ENCODE measurements at places on chromosomes 3 and 15.

DNA sequence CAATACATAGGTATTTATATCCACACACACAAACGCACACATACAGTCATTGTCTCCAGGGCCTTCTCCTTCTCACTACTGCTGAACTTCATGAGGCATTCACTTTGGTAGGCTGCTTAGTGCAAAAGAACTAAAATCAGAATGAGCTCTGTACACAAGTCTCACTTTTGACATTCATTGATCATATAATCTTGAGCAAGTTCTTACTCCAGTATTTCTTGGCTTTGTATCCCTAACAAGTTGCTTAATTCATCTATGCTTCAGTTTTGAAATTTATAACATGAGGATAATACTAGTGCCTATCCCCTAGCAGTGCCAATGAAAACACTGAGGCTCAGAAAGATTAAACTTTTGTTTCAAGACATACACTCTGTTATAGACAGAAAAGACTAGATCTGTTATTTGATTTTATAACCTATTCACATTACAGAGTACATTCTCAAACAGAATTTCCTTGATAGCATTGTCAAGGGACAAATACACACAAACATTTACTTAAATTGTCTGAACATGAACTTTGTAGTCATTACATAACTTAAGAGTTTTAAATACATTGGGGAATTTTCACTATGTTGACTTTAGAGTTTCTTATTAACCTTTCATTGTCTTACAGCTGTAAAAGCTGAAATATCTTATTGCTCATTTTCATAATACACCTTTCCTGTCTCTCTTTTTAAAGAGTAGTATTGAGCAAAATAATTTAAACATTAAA is 55.0 kb upstream of the SI start:
- DNase-seq = no peak

GRCh38 chr3:46882377-46883053 is 5.0 kb downstream of the PTH1R start:
- DNase-seq = no peak

DNA sequence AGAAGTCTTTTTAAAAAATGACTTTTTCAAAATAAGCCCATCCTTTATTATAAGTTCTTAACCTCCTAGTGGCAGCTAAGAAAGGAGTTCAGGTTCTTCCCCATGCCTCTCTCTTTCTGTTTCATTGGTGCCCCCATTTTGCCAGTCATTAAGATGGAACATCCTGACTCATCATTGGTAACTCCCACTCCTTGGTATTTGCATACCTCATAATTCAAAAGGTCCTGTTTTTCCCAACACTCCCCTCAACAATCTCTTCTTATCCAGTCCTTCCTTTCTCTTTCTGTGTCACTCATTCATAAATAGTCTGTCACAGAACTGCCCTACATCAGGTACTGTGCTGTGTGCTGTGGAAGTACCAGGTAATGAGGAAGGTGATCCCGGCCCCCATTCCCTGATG is 394.0 kb downstream of the FOXP1 start:
- DNase-seq = no peak

GRCh38 chr15:73394782-73395181 is 26.0 kb upstream of the HCN4 start:
- DNase-seq = no peak

DNA sequence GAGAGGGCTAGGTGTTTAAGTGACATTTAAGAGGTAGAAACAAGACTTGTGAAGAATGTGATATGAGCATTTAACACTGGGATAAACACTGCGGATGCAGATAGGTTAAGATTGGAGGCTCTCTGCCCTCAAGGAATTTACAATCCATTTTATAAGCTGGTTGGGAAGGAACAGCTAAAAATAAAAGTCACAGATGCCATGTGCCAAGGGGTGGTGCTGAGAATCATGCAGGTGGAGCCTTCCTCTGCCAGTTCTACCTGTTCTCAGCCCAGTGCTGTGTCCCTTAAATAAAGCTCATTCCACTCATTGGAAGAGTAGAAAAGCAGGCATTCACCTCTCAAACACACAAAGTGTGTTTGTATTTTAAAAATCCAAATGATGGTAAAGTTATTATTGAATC is 261.9 kb downstream of the THRB start:
- DNase-seq = no peak

GRCh38 chr3:179796421-179796820 is 143.6 kb downstream of the USP13 start:
- DNase-seq = no peak

DNA sequence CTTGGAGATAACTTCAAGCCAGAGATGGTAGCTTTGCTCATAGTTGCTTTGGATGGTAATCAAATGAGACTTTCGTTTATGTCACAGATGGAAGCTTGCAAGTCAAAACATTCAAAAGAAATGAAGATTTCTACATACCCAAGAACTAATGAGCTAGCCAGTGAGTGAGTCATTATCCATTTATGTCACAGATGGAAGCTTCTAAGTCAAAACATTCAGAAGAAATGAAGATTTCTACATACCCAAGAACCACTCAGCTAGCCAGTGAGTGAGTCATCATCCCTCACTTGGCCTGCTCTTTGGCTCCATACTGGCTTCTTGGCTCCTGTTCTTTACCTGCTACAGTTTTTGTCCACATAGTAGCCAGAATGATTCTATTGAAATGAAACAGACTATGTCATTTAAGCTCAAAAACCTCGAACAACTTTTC is 559.8 kb upstream of the CBLB start:
- DNase-seq = no peak
